SIG-M5 (cell line): ENCODE measurements at places on chromosomes 4 and X.

GRCh38 chr4:68434277-68434676 lies 13.0 kb upstream of the TMPRSS11E start:
- DNase-seq = no peak

DNA sequence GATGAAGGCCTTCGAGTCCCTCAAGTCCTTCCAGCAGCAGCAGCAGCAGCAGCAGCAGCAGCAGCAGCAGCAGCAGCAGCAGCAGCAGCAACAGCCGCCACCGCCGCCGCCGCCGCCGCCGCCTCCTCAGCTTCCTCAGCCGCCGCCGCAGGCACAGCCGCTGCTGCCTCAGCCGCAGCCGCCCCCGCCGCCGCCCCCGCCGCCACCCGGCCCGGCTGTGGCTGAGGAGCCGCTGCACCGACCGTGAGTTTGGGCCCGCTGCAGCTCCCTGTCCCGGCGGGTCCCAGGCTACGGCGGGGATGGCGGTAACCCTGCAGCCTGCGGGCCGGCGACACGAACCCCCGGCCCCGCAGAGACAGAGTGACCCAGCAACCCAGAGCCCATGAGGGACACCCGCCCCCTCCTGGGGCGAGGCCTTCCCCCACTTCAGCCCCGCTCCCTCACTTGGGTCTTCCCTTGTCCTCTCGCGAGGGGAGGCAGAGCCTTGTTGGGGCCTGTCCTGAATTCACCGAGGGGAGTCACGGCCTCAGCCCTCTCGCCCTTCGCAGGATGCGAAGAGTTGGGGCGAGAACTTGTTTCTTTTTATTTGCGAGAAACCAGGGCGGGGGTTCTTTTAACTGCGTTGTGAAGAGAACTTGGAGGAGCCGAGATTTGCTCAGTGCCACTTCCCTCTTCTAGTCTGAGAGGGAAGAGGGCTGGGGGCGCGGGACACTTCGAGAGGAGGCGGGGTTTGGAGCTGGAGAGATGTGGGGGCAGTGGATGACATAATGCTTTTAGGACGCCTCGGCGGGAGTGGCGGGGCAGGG lies 568 bp downstream of the HTT start:
- peak; percentile 41 for DNase-seq

DNA sequence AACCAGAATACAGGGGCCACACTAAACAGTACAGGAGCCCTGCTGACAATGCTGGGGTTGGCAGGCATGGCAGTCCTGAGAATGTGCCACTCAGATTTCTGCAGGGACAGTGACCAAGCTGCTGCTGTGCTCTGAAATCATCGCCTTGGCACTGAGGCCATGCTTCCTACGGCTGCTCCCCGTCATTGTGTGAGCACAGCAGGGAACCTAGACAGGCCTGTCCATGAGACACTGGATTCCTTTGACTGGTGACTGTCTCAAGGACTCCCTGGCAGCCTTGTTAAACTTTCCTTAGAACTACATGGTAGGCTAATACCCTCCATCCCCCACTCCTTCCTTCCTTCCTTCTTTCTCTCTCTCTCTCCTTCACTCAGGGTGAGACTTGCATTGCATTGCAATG lies 111.4 kb downstream of the LUZP4 start:
- no peak for DNase-seq

DNA sequence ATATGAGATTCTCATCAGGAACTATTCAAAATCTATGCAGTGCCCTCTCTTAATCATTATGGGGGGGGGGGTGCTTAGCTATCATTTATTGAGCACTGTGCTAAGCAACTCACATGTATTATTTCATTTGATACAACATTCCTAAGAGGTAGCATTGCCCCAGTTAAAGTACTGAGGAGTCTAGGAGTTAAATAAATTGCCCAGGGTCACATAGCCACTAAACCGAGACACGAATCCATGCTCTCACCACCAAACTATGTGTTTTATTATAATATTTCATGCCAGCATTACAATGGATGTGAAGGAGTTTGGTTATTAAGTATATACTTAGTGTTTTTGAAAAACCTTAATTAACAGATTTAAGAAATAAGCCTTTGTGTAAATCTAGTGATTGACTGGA lies 131.4 kb downstream of the CBR4 start:
- DNase-seq = no peak

DNA sequence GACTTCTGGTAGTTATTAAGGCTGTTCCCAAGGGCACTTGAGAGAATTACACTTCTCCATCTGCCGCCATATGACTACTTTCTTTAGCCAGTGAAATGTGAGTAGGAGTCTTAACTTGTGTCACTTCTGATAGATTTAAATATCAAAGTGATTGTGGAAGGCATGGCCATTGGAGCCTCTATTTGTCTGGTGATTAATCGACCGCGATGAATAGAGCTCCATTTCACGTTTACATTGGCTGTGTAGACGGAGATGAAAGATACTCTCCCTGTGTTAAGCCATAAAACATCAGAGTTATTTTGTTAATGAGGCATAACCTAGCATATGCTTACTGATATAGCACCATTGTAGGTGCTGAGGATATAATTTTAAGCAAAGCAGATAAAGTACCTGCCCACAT lies 852.4 kb downstream of the CCSER1 start:
- no peak for DNase-seq

DNA sequence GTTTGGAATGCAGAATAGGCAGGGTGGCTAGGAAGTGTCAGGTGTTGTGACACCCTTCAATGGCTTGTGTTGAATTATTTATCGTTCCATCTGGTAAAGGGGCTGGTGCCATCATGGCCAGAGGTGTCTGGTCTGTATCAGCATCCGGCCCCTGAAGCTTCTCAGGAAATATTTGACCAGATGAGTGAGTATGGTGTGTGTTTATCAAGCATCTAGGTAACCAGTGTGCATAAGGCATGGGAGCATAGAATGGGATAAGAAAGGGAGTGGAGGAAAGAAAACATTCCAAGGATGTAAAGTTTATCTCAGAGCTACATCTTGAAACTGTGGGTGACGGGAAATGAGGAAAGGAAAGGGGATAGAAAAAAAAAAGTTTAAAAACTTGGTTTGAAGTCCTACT lies 109.4 kb downstream of the KLHL4 start:
- no peak for DNase-seq

DNA sequence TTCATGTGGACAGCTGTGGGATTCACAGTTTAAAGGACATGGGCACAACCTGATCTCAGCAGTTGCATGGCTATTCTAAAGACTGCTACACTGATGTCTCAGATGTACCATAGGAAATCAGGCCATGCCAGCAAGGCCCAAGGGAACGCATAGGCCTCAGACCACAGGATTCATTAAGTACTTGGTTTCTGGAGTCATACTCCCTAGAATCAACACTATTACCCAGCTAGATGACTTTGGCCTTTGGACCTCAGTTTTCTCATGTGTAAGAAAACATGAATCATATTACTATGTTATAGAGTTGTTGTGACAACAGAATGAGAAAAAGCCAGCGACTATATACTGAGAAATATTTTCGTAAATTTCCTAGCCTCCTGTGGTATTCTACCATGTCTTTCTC lies 67.9 kb downstream of the NHS start:
- no peak for DNase-seq

DNA sequence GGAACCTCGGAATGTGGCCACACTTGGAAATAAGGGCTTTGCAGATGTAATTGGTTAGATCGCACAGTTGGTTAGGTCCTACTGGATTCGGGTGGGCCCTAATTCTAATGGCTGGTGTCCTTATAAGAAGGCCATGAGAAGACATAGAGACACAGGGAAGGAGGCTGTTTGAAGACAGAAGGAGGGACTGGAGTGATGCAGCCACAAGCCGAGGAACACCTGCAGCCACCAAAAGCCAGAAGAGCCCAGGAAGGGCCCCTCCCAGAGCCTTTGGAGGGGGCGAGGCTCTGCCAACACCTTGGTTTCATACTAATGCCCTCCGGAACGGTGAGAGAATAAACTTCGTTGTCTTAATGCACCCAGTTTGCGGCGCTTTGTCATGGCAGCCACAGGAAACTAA lies 47.0 kb downstream of the EVC start:
- no peak for DNase-seq

GRCh38 chr4:128802680-128803628 lies 6.5 kb upstream of the JADE1 start:
- no peak for DNase-seq

DNA sequence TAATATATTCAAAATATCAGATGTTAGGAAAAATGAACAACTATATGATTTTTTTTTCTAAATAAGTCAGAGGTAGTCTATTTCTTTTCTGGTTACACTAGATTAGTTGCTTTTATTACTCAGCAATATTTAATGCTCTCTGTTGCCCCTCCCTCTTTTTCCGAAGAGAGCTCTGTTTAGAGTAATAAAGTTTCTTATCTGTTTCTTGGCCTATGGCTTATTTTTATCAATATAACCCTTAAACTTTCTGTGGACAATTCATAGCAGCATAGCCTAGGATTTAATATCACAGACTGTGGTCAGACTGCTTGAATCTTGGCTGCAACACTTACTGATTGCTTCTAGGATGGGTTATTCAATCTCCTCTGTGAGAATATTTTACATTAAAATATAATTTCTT lies 2315.4 kb upstream of the AGA start:
- no peak for DNase-seq

GRCh38 chrX:153827903-153828302 lies 2.4 kb downstream of the PDZD4 start:
- no peak for DNase-seq

GRCh38 chr4:156820931-156821330 lies 150.7 kb downstream of the PDGFC start:
- no peak for DNase-seq

DNA sequence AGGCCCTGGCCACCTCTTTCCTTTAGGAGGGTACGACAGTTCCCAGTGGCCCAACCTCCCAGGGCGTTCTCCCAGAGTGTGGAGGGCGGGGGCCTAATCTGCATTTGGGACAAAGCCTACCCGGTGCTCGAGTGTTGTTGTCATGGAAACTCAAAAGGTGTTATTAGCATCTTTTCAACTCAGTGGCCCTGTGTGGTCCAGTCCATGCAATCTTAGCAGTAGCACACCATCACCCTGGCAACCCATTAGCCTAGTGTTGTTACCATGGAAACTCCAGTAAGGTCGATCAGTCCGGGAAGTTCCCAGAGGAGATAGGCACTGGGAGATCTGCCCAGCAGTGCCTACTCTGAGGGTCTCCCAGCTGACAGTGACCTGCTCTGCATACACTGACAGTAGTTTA lies 20.2 kb downstream of the APLN start:
- DNase-seq = no peak

DNA sequence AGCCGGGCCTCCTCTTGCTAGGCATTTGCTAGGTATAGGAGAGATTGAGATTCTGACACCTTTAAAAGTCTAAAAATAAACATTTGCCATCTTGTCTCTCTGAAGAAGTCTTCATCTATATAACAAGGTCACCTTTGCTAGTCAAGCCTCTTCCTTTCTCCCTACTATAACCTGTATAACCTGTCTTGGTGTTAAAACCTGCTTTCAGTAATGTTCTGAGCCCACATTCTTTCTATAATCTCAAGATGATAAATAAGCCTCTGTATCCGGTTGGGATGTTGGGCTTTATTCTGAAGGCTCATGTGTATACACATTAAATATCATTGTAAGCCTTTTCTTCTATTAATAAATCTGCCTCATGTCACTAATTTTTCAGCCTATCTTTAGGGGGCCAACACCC lies 10.2 kb downstream of the ASIC5 start:
- no peak for DNase-seq

DNA sequence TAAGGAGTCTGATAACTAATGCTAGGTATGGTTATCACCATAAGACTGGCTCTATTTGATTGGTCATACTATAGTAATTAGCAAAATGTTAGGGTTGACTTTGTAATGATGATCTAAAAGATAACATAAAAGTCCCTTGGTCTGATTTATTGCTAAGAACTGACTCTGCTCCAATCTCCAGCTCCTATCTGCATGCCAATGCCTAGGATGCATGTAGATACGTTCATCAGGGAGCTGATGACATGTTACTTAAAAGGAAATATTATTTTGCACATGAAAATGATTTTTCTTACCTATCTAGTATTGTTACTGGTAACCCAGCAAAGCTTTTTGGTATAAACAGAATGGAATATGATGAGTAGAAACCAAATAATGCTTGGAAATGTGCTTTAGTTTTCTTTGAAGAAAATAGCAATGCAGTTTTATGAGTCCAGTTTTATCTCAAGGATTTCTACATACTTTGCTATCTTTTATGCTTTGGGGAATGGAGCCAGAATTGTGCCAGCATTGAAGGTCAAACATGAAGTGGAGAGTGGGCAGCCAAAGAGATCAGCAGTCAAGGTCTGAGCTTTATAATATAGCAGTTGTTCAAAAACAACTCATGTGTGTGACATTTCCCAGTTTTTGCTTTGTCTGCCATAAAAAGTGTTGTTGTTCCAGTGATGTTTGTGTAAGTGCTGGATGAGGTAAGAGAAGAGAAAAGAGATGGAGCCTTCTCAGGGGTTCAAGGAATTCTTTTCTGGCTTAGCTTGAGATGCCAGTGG lies 121.0 kb downstream of the ARHGAP24 start:
- no peak for DNase-seq

- no peak for DNase-seq
Measured at GRCh38 chr4:173211222-173211621, 42.6 kb downstream of the GALNT7 start.

GRCh38 chr4:114250439-114250891 lies 271.0 kb upstream of the ARSJ start:
- no peak for DNase-seq

- DNase-seq = no peak
Measured at GRCh38 chr4:24032371-24032989, 142.6 kb upstream of the PPARGC1A start.

DNA sequence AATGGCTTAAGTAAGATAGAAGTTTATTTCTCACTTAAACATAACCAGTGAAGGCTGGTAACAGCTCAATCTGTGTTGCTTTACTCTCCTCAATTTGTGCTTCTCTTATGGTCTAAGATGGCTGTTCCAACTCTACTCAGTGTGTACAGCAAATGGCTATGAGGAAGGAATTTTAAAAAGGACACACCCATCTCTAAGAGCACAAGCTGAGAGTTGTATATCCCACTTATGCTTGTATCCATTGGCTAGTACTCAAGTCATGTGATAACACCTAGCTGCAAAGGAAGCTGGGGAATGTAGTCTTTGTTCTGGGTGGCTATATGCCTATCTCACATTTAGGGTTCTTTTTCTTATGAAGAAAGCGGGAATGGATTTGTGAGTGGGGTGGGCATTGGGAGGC lies 63.3 kb downstream of the GPAT3 start:
- DNase-seq = no peak

GRCh38 chr4:81712714-81713113 lies 241.0 kb upstream of the RASGEF1B start:
- no peak for DNase-seq

- no peak for DNase-seq
Measured at GRCh38 chrX:153401133-153401764, at the start of gene PNMA6E. Gene PNMA6E, minus strand, starts transcription at chrX:153401350. Its CDS starts 2,501 bp downstream, at chrX:153398849.

- no peak for DNase-seq
Measured at GRCh38 chr4:25253071-25253445, 19.2 kb downstream of the PI4K2B start.

DNA sequence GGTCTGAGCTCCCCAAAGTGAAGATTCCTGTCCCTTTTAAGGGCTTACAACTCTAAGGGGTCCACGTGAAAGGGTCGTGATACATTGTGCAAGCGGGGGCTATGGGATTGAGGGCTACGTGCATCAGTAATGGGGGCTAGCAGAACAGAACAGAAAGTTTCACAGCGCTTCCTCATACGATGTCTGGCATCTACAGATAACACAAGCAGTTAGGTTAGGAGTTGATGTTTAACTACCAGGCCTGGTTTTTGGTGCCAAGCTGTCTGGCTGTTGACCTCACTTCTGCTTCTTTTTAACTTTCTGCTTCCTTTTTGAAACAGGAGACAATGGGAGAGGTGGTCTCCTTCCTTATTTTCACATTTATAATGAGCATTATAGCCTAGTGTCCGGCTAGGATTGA lies 368.6 kb upstream of the CXorf51A start:
- DNase-seq = no peak

GRCh38 chr4:17168571-17168970 lies 270.1 kb upstream of the LDB2 start:
- DNase-seq = no peak
